ACHN (cell line): ENCODE measurements at places on chromosomes 3 and 15.

DNA sequence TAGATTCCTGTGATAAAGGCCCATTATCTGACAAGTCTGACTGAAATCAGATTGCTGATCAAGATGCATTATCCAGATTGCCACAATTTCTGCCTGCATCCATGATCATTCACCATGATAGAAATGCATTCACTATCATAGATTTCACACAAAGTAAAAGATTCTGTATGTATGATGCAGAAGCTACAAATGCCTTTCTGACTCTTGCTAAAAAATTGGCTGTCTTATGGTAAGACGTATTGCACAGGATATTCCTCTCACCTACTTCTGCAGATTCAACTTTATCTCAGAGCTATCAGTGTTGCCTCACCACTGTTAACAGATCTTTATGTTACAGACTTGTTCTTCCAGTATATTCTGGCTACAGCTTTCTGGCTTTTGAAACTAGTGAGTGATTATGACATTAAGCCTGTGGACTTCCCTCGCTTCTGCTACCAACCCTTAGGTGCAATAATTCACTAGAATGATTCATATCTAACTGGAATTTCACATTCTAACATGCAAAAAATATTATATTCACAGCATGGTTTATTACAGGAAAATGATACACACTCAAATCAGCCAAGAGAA, 955.3 kb downstream of the EPHA3 start:
- DNase-seq, result no peak

GRCh38 chr15:55959744-55960447, 33.5 kb downstream of the NEDD4 start:
- DNase-seq, result no peak

- no peak for DNase-seq
Measured at GRCh38 chr15:64640146-64640871, 135.1 kb downstream of the RBPMS2 start.

DNA sequence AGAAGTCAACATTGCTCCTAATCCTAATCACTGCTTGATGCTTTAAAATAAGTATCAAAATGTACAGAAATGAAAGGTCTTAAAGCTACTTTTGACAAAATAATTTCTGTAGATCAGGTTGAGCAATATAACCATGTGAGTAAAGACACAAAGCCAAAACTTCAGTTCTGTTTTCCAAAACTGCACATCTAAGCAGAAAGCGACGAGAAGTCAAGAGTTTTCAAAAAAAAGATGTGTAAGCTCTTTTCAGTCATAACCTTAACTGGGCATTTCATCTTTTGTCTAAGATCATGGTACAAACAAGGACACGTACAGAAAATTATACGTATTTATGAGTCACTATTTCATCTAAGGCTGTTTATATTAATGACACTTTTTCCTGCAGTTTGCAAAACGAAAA, 608.8 kb downstream of the FOXP1 start:
- no peak for DNase-seq

DNA sequence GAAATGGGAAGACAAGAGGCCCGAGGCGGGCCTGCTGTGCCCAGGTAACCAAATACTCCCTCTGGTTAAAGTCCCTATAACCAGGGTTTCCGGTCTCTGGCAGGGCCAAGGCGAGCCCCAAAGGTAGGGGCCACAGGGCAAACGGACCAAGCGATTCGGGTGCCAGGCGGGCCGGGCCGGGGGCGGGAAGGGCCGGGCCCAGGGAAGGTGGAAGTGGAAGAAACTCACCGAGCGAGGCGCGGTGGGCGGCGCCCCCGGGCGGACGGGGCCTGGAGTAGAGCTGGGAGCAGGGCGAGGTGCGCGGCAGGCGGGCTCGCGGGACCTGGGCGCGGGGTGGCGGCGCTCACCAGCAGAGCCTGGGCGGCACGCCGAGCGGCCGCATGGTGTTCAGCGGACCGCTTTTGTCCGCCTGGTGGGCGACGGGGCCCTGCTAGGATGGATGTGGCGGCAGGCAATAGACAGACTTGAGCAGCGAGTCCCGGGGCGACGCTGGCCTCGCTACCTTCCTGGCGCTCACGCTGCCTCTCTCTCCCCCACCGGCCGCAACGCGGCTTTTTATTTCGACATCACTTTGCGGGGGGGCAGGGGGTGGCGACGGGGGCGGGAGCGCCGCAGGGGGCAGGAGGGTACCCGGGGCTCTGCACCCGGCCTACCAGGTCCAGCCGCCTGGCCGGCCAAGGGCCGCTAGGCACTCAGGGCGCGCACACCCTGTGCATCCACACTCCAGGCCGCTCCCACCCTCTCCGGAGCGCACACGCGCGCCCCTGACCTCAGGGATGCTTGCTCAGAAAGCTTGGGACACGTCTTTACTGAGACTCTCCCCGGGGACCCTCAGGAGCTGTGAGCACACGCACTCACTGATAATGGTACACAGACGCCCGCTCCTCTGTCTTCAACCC, at the start of gene GATA2:
Gene GATA2 (minus strand): TSS at position 531 of the 899 bp plus-strand sequence. CDS start 6,170 bp downstream, outside the sequence.
- DNase-seq, result no peak

DNA sequence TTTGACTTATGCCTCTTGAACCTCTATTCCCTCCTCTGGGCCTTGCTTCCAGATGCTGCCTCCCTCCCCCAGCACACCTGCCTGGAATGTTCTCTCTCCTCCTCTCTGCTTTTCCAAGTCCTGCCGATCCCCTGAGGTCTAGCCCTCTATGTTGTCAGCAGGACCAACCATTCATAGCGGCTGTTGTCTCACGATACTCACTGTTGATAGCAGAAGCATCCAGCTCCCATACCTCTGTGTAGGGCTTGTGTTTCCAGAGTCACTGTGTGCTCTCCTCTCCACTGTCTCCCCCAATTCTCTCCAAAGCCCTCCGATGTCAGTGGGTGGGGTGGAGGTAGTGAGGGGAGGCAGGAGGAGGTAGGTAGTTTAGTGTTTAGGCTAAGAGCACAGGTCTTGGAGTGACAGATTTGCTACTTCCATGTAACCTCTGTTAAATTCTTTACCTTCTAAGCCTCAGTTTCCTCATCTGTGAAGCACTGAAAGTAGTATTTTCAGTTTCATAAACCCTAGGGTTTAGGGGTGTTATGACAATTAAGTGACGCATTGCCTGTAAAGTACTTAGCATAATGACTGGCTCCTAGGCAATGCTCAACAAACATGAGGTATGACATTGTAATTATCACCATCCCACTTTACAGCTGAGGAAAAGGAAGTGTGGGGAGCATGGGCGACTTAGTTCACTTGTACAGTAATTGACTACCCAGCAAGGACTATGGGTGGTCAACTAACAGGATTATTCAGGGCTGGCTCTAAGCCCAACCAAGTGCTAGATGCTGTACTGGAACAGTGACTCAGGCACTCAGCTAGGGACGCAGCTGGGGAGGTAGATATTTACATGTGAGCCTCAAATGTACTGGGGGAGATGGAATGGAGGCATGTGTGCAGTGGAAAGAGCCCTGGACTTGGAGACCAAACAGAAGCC, 122.8 kb downstream of the CACNA1D start:
- DNase-seq, result no peak

GRCh38 chr3:17023006-17023664, 138.4 kb downstream of the PLCL2 start:
- no peak for DNase-seq

DNA sequence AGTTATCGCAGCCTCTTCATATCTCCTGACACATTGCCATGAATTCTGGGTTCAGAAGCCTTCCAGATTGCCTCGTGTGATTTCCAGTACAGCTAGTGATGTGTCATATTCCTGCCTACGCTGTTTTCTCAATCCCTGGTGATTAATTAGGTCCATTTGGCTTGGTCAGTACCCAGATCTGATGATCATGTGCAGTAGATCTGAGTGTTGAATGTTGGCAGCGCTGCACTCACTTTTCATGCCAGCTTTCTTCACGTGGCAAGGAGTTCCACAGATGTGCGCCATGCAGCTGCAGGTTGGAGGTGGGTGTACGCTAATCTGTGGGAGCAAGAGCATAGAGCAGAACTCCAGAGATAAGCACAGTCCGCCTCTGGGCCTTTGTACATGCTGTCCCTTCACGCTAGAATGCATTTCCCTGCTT, 86.9 kb upstream of the COL6A5 start:
- no peak for DNase-seq

DNA sequence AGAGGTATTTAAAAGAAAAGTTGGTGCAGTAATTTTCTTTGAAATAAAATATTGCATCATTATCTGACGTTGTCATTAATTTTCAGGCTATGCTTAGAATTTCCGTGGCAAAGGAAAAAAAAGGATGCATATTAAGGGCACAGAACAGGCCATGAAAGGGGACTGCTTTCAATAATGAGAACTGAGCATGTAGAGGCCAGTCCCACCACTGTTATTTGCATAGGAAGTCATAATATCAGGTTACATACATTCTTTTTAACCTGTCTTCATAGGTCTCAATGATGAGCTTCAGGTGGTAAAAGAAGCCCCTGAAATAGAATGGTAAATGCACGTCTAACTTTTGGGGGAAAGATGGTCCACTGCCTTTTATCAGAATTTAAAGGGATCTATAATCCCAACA, 272.1 kb upstream of the ALCAM start:
- DNase-seq, result no peak

- DNase-seq, result peak; percentile 93
Measured at GRCh38 chr15:39579487-39580116, 1.3 kb upstream of the THBS1 start.

- DNase-seq, result no peak
Measured at GRCh38 chr3:30673425-30674341, 67.3 kb downstream of the TGFBR2 start.

DNA sequence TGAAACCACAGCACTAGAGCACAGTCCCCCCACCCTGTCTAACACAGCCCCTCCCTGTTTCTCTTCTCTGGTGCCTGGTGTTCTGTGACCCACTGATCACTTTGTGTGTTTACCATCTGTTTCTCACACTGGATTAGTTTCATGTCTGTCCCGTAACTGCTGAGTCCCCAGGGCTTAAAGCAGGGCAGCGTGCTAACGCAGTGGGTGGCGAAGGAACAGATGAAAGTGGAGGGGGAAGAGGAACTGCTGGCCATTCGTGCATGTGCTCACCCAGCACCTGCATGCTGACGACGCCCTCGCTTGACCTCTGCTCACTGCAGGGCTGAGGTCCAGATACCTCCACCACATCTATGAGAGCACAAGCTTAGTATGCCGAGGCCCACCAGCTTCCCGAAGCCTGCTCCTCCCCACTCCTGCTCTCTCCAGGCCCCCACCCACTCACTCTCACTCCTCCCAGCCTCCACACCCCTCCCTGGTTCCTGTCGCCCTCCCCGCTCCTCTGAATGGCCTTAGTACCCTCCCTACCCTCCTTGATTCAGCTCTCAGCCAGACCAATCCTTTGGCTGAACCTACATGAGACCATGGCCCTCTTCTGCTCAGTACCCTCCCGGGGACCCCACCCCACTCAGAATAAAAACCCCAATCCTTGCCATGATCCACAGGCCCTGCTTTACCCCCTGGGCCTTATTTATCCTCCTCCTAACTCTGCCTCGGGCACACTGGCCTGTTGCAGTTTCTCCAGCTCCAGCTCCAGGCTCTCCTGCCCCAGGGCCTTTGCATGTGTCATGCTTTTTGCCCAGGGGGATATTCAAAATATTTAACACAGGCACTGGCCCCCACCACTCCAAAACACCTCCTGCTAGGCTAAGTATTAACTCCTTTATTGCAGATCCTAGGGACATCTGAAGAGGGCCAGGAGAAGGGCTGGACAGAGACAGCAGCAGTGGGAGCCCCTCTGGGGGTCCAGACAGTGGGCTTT, 15.1 kb upstream of the IQSEC1 start:
- no peak for DNase-seq

DNA sequence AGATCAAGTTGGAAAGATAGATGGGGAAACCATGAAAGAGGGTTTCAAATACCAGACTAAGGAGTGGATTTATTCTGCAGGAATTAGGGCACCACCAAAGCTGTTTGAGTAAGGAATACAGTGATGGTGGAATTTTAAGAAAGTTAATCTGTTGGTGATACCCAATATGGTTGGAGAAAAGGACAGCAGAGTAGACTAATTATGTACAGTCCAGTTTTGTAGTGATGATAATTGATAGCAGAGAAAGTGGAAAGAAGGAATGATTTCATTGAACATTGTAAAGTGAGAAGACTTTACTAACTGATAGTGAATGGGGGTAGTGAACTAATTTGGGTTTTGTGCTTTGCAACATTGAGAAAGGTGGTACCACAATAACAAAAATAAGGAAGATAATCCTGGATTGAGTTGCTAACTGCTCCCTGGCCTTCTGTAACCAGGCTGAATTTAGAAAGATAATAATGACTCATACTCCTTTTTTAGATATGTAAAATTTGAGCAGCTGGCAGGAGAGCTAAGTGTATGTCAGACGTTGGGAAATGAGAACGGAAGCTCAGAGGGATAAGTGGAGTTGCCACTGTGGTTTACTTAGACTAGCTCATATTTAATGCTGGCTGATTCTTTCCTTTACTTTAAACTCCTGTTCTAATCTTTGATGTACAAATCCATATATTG, 16.9 kb downstream of the TCAIM start:
- no peak for DNase-seq

DNA sequence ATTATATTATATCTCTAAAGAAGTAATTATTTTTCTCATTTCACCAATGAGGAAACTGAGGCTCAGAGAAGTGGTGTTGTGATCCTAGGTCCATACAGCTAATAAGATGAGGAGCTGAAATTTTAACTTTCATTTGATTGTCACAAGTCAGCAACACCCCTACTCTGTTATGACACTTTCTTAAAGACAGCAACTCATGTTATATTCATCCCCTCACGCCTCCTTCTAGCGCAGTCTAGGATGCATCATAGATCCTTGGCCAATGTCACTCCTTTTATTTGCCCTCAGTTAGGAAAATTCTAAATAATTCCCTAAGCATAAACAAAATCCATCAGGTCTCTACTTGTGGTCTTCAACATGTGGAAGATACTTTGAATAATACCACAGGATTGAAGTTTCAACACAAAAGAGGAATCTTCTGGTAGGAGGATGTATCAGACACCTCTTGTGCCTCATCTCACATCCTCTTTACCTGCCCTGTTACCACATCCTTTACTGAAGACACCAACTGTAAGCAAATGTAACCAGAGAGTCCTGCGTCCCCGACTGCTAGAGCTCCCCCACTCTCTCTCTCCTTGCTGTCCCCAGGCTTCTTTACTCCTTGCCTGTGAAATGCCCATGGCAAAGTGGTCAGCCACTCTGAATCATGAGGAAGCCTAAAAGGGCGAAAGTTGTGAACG, 53.7 kb downstream of the TRIM42 start:
- no peak for DNase-seq

GRCh38 chr3:170889132-170889531, 19.1 kb upstream of the RPL22L1 start:
- DNase-seq, result no peak
